ENCODE measurements at places on chromosomes 11 and 22. TPM values are rescaled to one million over a fixed set of nuclear protein-coding genes. Genes with fewer than 3 reads are reported as not detected.

The KRTAP5-8 gene
- 0.58 TPM for polyA plus RNA-seq

The OR4D11 gene
- not detected for polyA plus RNA-seq

The APLP2 gene
- polyA plus RNA-seq = 506 TPM

GRCh38 chr22:37556710-37557109 lies 3.6 kb upstream of the CDC42EP1 start:
- no peak for DNase-seq

The ARHGAP8 gene
- 23.9 TPM for polyA plus RNA-seq

- no peak for DNase-seq
These were observed 38.3 kb upstream of the NFAM1 start for GRCh38 chr22:42470366-42471082.

DNA sequence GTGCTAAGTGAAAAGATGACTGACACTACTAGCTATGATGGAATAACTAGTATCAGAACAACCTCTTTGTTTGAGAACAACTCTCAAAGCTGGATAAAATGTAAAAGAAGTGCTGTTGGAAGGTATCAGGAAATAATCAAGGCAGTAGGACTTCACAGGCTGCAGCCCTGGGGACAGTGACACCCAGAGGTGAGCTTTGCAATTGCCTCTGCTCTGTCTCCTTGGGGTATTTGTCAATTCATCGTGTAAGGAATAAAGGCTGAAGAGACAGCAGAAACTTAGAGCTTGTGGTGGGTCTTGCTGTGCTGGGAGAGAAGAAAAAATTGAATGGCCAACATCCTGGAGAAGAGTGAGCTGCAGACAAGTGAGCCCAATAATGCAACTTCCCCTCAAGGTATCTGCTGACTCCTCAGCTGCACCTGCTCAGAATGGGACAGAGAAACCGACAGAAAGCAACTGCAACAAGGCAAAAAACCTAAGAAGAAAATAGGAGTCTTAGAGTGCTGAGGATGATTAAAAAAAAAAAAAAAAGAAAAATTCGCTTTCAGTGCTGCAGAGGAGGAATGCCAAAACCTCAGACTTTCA lies 141.1 kb downstream of the RCN1 start:
- DNase-seq = no peak

DNA sequence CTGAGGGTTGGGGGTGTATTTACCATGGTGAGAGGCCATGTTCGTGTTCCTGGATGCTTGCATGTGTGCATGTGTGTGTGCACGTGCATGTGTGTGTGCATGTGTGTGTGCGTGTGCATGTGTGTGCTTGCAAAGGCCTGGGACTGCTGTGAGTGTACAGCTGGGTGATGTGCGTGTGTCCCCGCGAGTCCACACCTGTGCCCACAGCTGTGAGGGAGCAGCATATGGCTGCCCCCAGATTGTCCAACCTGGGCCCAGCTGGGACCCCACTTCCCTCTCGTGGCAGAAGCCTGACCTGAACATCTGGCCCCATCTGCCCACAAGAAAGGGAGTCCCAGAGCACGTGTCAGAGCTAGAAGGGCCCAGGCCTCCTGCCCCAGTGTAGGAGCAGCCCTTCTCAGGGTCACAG lies 8.4 kb upstream of the CD248 start:
- DNase-seq = no peak

- DNase-seq = no peak
These were observed 220.3 kb downstream of the ADAMTS15 start for GRCh38 chr11:130668751-130669150.

GRCh38 chr11:12483604-12484003 lies 106.2 kb downstream of the PARVA start:
- no peak for DNase-seq

The TRIM48 gene
- polyA plus RNA-seq = not detected

The CCDC157 gene
- 5.4 TPM for polyA plus RNA-seq

DNA sequence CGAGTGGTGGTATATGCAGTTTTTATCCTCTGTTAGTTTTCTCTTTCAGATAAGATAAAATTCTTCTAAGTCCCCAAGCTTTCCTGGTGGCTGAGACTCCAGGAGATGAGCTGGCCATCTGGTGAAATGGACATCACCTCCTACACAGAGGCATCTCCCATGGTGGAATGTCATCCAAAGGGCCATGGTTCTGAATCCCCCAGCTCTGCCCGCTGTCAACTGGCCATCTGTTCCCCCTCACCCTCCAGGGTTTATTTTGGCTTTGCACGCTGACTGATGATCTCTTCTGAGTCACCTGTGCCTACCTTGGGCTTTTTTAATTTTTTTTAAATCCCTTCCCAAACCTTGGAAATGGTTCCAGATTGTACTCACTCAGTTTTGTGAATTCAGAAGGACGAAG lies 142.2 kb downstream of the HIPK3 start:
- no peak for DNase-seq

- no peak for DNase-seq
These were observed 27.1 kb upstream of the TMA7B start for GRCh38 chr22:39932918-39933649.

- DNase-seq = no peak
These were observed 136.5 kb downstream of the ATG16L2 start for GRCh38 chr11:72950685-72951084.

The PYGM gene
- 2.6 TPM for polyA plus RNA-seq

DNA sequence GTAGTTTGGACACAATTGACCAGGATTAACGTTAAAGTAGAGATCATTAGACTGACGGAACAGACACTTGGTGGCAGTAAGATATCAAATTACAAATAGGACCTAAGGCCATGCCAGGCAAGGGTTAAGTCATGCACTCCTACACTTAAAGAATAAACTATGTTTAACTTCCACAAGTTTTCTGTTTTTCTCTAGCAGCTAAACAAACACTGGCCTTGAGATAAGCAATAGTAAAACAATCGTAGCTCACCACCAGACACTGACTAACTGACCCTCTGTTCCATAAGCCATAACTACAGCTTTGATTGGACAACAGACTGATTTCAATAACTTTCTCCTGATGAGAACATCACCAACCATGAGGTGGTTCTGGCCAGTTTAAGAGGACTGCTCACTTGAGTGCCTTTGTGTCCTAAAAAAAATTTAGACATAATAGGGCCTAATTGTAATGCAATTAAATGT lies 2.0 kb upstream of the CEP126 start:
- DNase-seq = no peak

The CSF2RB gene
- polyA plus RNA-seq = 2.3 TPM

The APOA4 gene
- polyA plus RNA-seq = not detected

The LRP4 gene
- polyA plus RNA-seq = 26.4 TPM

DNA sequence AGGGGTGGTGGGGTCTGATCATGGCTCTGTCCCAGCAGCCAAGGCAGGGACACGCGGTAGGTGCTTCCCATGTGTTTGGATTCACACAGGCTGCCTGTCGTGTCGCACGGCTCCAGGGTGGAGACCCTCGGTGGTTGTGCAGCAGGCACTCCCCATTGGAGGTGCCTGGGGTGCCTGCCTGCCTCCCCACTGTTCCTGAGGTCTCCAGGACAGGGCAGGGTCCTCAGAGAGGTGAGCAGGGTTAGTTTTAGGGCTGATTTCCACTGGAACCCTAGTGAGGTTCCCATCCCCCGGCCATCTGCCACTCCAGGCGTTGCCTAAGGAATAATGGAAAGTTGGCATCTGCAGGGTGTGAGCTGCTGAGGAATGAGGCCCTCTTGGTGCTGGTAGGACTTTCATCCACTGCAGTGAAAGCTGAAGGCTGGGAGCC lies 32.3 kb downstream of the OSBPL5 start:
- no peak for DNase-seq

The PACSIN2 gene
- polyA plus RNA-seq = 63.9 TPM

DNA sequence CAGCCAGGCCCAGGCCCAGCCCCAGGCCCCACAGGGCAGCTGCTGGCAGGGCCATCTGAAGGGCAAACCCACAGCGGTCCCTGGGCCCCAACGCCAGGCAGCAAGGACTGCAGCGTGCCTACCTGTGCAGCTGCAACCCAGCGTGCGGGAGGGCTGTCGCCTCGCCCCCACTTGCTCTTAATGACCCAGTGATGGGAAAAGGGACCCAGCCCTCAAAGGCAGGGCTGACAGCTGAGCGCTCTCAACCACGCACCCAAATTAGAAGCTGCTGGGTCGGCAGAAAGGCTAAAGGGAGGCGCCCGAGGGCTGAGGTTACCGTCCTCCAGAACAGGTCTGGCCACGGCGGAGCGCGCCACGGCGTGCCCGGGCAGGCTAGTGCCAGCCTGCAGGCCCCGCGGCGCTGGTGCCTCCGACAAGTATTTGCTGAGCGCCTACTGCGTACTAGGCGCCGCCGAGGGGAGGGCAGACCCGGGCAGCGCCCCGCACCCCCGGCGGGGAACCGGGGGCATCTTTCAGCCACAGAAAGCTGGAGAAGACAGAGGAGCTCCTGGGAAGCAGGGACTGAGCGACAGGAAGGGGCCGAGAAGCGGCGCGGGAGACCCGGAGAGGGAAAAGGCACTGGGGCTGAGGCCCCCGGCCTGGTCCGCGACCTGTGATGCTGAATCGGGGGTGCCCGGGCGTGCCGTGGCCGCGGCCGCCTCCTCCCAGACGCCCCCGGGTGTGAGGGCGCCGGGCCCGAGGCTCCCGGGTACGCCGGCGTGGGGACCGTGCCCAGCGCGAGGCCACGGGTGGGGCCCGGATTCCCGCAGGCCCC lies 773 bp downstream of the HRAS start:
- no peak for DNase-seq

- DNase-seq = no peak
These were observed 1.3 kb upstream of the DGKZ start for GRCh38 chr11:46345881-46346484.

The DERL3 gene
- 3.8 TPM for polyA plus RNA-seq

GRCh38 chr11:10937385-10937771 lies 79.5 kb upstream of the ZBED5 start:
- DNase-seq = no peak

DNA sequence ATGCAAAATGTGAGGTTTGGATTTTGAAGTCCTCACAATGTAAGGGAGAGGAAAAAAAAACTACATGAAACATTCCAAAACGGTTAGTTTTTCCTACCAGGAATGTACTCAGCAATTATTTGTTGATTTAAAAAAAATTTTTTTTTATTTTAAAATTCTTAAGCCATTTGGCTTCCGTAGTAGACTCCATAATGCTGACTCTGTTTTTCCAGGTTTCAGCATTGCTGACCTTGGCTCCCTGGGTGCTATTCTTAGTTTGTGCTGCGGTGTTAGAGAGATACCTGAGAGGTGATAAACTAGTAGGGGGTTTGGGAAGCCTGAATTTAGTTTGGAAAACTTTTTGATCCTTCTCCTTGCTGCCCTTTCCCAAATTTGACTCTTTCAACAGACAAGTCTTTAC lies 10.6 kb downstream of the STT3A start:
- DNase-seq = no peak

The NLRP14 gene
- polyA plus RNA-seq = 0.79 TPM

- no peak for DNase-seq
These were observed 257.2 kb downstream of the ETS1 start for GRCh38 chr11:128330203-128330602.

The KLHDC7B gene
- 0.36 TPM for polyA plus RNA-seq

DNA sequence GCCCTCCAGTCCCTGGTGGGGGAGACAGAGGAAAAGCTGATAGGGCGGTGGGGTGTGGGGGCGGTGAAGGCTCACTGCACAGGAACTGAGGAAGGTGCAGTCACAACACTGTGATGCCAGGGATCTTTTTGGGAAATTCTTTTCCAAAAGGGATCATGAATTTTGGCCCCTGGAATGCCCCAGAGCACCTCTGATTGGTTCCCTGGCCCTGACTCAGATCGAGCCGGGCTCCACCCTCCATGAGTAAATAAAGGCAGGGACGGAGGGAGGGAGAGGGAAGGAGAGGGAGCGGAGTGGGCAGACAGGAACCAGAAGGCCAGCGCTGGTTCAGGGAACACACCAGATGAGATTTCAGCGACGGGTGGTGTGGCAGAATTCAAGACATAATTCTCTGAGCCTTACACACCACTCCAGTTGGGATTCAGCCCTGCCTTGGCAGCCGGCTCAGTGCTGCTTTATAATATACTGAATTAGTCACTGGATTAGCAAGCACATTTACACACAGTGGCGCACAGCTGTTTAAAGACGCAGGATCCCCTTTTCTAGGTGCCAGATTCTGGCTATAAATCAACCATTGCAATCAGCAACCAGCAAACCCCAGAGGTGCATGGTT lies 80.3 kb downstream of the ETS1 start:
- no peak for DNase-seq

The CHST1 gene
- polyA plus RNA-seq = 6.3 TPM

The MPZL3 gene
- polyA plus RNA-seq = 5.3 TPM

GRCh38 chr11:115585361-115586024 lies 81.3 kb upstream of the CADM1 start:
- DNase-seq = no peak

DNA sequence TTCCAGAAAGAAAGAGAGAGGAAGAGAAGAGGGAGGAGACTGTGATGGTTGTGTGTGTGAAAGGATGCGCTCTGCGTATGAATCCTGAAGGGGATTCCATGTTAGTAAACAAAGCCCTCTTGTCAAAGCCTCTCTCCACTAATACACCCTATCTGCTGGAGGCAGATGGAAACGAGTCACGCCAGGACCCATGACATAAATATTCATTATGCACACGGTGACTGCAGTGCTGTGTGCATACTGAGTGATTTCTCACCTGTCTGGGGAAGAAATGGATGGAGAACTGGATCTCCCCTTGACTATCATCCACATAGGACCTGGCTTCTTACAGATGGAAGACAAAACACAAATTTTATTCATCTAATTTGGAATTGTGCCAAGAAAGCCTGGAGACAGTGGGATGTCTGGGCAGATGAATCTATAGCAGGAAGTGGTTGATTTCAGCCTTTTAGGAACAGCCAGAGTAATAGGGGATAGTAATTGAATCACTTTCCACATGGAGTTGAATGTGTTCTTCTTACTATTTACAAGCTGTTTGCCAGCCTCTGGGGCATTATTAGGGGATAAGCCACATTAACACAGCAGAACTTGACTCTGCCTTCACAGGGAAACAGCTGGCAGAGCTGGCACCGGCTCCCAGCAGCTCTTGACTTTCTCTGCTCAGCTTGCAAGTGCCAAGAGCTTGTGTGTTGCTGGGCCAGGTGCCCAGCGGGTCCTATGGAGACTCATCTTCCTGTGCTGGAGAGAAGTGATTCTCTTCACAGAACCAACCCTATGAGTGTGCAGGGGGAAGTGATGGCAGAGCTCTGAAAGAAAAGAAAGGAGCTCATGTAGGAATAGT lies 9.0 kb downstream of the MTNR1B start:
- no peak for DNase-seq

The OR5D13 gene
- polyA plus RNA-seq = not detected

GRCh38 chr11:113090716-113091480 lies 129.7 kb downstream of the NCAM1 start:
- DNase-seq = no peak

- DNase-seq = no peak
These were observed 37.3 kb upstream of the CCDC134 start for GRCh38 chr22:41762980-41763779.

DNA sequence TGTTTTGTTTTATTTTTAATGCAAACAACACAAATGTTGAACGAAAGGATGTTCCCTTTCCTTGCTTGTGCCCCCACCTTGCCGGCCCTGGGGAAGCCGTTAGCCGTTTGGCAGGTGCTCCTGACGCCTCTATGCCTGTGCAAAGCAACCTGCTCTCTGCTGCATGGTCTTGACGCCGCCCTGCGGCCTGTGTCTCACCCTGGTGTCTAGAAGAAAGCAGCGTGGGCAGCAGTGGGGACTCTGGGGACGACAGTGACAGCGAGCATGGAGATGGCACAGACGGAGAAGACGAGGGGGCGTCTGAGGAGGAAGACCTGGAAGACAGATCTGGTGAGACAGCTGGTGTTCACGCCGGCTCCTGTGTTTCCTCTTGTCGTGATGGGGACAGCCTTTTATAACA lies 5.5 kb downstream of the PHRF1 start:
- DNase-seq = no peak
